ENCODE measurements at places on chromosomes 11 and 22. TPM values are rescaled to one million over a fixed set of nuclear protein-coding genes. Genes with fewer than 3 reads are reported as not detected.

Gene LINC01488
- total RNA-seq, result not detected

Gene DTX4
- total RNA-seq, result 12.8 TPM

Gene OR51B5
- total RNA-seq, result 0.26 TPM

Gene HBB
- total RNA-seq, result not detected

Gene PARVG
- 0.94 TPM for total RNA-seq

Gene MMP8
- total RNA-seq, result not detected

Gene SYT7
- total RNA-seq, result 18.2 TPM

Gene PPME1
- total RNA-seq, result 45.2 TPM

Gene VWCE
- total RNA-seq, result 13.8 TPM

Gene SMTNL1
- 0.26 TPM for total RNA-seq

Gene E2F8
- 10.7 TPM for total RNA-seq

Gene ZNF280B
- 5.9 TPM for total RNA-seq

Gene SLC2A11
- 17.2 TPM for total RNA-seq

Gene TIMM10
- 68.4 TPM for total RNA-seq
